Activated T-cell treated with anti-CD3 and anti-CD28 coated beads, Interleukin-2, amount 50 U/mL, for 24 hours (primary cell): ENCODE measurements at places on chromosomes 7 and 10.

- no peak for DNase-seq
Observed at GRCh38 chr10:75288140-75288711, 52.5 kb upstream of the COMTD1 start.

- no peak for DNase-seq
Observed at GRCh38 chr7:147711447-147711846, 879.1 kb upstream of the C7orf33 start.

GRCh38 chr7:97390915-97391593, 273.6 kb downstream of the SDHAF3 start:
- DNase-seq: no peak

DNA sequence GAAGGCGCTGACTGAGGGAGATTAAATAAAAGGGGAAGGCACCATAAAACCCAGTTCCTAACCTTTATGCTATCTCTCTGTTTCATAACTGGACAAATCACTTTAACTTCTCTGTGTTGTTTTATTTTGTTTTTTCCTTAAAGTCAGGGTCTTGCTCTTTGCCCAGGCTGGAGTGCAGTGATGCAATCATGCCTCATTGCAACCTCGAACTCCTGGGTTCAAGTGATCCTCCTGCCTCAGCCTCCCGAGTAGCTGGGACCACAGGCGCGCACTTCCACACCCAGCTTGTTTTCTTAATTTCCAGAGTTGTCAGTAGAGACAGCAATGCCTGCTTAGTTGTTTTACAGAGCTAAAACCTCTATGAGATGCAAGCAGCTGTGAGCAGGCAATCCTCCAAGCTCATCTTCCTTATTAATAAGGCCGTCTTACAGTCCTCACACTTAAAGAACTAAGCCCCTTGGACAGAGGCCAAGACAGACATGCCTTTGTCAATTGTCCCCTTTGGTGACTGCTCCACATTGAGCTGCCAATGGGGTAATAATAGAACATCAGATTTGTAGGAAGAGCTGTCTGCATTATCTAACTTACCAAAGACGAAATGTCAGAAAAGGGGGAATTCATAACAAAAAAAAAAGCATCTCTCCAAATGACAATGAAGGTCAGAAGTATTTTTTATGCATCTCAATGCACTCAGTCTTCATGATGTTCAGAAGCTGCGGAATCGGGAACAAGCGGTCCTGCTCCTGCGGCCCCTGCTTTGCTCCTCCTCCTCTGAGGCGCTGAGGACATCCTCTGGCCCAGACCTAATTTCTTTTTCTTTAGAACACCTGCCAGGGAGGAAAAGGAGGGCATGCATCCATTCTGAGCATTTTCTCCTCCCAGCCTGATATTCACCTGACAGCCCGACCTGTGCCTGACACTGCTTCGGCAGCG, 62.7 kb upstream of the RNF32 start:
- no peak for DNase-seq

- DNase-seq: no peak
Observed at GRCh38 chr10:125066764-125067450, 93.5 kb downstream of the CTBP2 start.

- no peak for DNase-seq
Observed at GRCh38 chr7:84482476-84482875, 287.9 kb upstream of the SEMA3A start.
